ENCODE measurements at places on chromosomes 2 and 18.

GRCh38 chr2:175626796-175627195 is 375.3 kb downstream of the LNPK start:
- no peak for DNase-seq

DNA sequence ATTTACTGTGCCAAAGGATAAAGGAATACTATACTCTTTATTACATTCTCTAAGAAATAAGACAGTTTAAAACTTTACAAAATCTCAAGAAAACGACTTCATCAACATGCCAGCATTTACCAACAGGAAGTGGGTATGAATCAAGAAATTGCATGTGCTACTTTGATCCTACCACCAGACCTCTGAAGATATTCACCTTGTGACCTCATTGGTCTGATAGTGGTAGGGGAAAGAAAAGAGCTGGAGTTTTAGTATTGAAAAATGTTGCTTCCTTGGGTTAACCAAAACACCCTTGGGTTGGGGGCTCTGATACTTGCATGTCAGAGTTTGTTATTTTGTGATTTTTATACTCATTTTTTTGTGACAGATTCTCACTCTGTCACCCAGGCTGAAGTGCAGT is 84.1 kb upstream of the LPIN2 start:
- DNase-seq, result no peak

DNA sequence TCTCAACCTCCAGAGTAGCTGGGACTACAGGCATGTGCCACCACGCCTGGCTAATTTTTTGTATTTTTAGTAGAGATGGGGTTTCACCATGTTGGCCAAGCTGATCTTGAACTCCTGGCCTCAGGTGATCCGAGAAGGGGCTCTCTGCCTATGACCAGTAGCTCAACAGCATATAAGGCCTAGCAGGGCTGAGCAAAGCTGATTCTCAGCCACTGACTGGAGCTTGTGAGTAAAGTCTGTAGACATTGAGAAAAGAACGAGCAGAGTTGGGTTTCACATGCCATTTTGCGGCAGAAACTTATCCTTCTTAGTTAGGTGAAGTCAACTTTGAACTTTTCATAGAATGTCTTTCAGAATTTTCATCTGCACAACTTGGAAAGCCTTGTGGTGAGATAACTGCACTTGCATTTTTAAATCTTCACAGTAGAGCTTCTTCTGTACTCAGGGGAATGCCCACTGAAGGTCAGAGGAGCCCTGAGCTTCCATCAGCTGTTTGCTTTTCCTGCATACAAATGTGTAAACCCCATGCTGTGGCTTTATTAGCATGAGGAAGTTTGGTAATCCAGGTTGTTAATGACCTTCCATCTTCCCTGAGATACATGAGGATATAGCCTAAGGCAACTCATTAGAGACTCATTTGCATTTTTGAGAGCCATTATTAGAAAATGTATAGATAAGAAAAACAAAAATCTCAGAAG is 602.4 kb downstream of the METTL4 start:
- DNase-seq, result no peak

GRCh38 chr2:157238296-157238695 is 19.2 kb upstream of the GALNT5 start:
- DNase-seq, result no peak

- no peak for DNase-seq
Measured at GRCh38 chr18:11027862-11028261, 121.5 kb downstream of the PIEZO2 start.

GRCh38 chr2:187462839-187463238 is 14.8 kb upstream of the CALCRL start:
- no peak for DNase-seq

DNA sequence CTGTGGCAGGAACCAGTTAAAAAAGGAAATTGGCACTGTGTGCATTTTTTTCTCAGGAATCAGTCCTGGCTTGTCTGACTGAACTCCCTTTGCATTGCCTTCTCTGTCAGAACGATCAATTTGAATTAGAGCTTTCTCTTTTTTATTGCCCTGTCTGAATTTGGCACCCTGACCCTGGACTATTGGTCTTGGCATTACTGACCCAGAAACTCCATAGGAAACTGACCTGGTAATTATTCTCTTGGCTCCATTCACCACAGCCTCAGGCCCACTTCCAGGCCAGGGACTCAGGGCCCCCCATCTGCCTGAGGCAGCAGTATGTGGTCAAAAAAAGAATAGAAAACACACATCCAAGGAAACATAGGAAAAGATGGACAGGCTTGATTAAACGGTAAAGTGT is 32.0 kb upstream of the CCDC88A start:
- no peak for DNase-seq
